ENCODE measurements at places on chromosomes 4 and X.

DNA sequence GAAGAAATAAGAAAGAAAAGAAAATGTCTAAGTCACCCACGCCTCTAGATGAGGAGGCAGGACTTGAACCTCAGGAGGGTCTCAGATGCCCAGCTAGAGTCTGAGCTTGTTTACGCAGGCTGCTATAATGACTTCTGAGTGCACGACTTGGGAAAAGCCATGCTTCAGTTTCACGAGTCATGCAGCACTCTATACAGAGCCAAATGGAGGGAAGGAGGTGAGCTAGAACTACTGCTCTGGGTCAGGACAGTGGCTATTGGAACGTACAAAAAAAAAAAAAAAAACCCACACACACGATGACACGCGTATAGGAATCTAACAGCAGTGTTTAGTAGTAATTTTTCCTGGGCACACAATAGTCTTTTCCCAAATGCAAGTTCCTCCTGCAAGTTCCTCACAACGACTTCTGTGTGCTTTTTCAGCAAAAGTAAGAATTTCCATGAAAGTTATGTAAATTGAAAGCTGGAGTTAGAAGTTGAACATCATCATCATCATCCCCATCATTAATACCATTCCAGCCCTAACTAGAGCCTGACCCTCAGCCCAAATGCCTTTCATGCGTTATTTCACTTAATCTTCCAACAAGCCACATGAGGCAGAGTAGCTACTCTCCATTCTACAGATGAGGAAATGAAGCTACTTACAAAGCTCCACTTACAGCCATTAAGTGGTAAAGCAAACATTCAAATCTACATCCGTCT is 36.6 kb downstream of the IRF2 start:
- no peak for DNase-seq

DNA sequence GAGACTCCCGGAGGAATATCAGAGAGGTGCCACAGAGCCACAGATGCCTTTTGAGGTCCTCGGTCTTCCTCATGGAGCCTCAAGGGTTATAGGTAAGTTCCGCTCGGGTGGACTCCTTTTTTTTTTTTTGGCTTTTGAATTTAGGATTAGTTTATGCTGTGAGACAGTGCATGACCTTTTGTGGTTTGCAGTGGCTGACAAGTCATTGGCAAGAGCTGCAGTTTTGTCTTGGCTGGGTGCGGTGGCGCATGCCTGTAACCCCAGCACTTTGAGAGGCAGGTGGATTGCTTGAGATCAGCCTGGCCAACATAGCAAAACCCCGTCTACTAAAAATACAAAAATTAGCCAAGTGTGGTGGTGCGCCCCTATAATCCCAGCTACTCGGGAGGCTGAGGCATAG is 4.5 kb upstream of the GRSF1 start:
- no peak for DNase-seq

DNA sequence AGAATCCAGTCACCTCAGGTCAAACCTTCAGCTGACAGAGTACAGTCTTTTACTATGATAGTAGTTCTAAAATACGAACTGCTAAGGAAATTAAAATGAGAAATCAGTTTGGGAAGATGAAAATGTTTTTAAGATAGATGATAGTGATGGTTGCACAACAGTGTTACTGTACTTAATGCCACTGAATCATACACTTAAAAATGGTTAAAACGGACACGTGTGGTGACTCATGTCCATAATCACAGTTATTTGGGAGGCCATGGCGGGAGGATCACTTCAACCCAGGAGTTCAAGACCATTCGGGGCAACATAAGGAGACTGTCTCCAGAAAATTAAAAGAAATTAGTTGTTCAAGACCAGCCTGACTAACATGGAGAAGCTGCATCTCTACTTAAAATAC is 41.4 kb downstream of the ABHD18 start:
- no peak for DNase-seq

- DNase-seq = no peak
Observed at GRCh38 chr4:54330896-54331295, 101.8 kb downstream of the PDGFRA start.

GRCh38 chr4:142161086-142161485 is 524.7 kb downstream of the IL15 start:
- DNase-seq = no peak

DNA sequence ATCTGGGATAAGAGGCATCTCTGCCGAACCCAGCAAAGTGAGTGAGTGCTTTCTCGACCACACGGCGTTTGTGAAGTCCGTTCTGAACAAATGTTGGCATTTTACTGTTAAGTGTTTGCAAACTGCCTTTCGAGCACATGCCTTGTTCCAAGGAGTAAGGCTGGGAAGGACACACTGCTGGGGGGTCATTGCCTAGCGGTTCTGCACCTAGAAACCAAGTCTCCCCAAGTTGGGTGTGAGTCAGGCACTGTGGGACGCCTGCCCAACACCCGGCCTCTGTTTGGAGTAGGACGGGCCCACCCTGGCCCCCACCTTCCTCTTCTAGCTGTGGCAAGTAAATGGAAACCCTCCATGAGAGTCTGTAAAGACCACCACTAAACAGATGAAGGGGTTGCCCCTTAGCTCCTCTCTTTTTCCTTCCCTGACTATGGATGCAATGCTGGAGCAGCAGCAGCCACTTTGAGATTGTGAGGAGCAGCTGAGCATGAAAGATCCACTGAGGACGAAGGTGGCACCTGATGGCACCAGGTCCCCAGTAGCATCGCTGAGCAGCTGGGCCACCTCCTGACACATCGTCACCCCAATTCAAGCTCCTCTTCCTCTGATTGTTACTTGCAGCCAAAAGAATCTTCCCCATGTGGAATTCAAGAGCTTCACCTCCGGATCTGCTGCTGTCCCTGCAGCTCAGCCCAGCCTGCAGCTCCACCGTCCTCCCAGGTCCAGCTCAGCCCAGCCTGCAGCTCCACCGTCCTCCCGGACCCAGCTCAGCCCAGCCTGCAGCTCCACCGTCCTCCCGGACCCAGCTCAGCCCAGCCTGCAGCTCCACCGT is 6.3 kb downstream of the CPLX1 start:
- no peak for DNase-seq

GRCh38 chr4:139720806-139721205 is 55.2 kb downstream of the MGST2 start:
- DNase-seq = no peak

GRCh38 chr4:88297212-88297516 is 12.8 kb upstream of the PPM1K start:
- DNase-seq = no peak

All from SW480 (cell line).